ENCODE measurements at places on chromosomes 4 and X.
A peak's percentile ranks its signal among the peaks of the same experiment; 100 is the strongest.

- DNase-seq: no peak
Observed at GRCh38 chrX:78063687-78064086, 40.4 kb upstream of the PGK1 start.

DNA sequence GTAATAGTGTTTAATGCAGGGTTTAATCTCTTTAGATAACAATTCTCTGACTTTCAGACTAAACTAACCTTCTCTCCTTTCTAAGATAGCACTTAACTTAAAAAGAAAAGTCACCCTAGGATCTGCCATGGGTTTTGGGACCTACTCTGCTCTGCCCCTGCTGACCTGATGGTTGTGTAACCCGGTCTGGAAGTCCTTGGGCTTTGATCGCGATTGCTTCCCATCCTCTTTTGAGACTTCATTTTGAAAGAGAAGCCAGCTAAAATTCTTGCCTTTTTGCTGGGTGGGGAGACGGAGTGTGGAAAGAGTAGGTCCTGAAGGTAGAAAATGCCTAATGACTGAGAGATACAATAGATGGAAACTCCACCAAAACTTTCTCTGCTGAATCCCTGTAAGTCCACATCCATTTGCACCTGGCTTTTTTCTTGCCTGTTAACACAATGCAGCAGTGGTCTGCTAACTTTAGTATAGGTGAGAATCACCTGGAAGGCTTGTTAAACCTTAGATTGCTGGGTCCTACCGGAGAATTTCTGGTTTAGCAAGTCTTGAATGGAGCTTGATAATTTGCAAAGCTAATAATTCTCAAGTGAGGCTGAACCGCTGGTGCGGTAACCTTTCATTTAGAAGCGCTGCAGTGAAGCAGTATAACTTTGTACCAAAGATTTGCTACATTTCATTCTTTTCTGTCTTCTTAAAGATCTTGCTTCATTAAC, 45.6 kb upstream of the CCSER1 start:
- DNase-seq: no peak

DNA sequence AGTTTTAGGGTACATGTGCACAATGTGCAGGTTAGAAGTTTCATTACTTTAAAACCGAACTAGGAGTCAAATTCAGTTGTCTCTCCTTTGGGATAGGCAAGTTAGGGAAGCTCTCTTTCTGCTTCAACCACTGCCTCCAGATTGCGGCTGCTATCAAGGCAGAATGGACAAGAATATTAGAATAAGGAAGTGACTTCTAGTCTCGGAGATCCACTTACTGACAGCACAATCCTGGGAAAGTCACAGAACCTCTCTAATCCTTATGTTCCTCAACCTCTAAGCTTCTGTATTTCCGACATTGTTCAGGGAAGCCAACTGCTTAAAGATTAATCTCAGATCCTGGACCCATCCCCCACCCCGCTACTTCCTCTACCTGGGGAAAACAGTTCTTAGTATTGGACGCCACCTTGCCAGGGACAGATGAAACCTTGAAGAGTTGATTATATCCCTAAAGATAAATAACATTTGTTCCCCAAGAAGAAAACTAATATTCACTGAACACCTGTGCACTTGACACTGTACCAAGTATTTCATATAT, 2.1 kb downstream of the NUP62CL start:
- DNase-seq: no peak

DNA sequence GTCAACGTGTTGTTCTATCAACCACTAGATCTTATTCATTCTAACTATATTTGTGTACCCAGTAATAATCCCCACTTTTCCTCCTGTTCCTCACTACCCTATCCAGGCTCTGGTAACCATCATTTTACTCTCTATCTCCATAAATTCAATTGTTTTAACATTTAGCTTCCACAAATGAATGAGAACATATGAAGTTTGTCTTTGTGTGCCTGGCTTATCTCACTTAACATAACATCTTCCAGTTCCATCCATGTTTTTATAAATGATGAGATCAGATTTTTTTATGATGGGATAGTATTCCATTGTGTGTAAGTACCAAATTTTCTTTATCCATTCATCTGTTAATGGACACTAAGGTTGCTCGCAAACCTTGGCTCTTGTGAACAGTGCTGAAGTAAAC, 59.9 kb upstream of the IBSP start:
- no peak for DNase-seq

DNA sequence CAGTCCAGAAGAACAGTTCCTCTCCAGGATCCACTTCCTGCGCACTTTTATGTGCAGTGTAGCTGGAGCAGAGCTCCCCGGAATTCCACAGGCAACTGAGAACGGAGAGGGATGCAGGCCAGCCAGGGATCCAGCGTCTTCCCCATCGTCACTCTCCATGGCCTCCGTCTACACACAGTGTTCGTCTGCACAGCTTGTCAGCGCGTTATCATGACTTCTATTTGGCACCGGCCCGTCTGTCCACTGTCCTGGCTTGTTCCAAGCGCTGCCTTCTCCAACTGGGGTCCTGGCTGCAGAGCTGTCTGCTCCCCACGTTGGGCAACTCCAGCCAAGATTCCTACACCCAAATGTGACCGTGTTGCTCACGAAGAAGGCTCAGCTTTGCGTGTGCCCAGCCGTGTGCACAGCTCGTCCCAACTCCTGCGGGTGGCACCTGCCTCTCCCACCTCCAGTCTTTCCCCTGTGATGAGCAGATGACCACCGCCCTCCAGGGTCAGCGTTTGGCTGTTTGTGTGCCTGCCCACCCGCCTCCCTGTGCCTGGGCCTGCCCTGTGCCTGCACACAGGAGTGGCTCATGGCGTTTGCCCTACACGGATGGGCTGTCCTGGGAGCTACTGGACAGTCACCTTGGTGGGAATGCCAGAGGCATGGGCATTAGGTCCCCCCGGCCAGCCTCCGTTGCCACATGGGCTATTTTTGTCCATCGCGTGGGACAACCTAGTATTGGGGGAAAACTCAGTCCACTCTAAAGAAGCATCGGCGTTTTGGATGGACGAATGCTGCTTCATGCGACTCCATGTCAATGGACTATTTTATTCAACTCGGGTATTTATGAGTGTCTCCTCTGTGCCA, 2.2 kb upstream of the CTBP1 start:
- no peak for DNase-seq

DNA sequence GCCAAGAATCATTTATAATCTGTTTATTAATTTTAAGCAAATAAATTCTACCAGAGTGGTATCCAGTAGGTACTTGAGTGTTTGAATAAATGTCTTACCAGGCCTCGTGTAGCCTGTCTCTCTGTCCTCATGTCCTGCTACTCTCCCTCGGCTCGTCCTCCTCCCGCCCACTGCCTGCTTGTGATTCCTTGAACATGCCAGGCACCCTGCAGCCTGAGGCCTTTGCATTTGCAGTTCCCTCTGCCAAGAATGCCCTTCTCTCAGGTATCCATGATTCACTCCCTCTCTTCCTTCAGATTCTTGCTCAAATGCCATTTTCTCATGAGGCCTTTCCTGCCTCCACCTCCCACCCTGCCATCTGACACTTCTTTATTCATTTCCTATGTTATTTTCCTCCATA, 209.7 kb upstream of the PRPS2 start:
- no peak for DNase-seq

DNA sequence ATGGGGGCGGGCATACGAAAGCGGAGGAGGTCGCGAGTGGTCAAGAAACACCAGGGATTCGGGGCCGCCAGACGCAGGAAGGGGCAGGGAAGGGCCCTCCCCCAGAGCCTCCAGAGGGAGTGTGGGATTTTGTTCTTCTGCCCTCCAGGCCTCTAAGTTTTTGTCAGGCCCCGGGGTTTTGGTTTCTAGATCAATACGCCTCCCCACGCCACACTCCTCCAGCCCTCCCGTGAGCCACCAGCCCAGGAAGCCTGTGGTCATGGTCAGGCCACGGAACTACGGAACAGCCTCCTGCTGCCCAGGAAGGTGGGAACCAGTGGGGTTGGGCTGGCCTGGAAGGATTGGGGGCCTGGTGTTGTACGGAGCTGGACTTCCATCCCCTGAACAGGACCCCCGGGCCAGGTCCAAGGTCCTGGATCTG, 38.4 kb downstream of the CPLX1 start:
- peak; percentile 30 for DNase-seq

GRCh38 chrX:143661286-143661685, 25.4 kb upstream of the SLITRK4 start:
- no peak for DNase-seq

DNA sequence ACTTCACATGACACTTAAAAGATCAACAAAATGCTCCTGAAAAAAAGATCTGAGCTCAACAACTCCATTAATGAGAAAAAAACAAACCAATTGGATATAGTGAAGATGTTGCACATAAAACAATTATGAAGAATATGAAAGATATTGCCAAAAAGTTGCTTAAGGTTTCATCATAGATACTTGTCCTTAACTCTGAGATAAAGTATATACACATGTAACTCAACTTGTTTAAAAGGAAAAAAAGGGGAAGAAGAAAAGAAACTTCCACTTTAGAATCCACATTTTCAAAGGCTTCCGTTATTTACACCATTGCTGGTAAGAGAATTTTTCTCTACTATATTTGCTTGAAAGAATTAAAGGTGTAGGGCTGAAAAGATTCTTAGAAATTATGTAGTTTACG, 2.7 kb downstream of the AFAP1 start:
- no peak for DNase-seq

DNA sequence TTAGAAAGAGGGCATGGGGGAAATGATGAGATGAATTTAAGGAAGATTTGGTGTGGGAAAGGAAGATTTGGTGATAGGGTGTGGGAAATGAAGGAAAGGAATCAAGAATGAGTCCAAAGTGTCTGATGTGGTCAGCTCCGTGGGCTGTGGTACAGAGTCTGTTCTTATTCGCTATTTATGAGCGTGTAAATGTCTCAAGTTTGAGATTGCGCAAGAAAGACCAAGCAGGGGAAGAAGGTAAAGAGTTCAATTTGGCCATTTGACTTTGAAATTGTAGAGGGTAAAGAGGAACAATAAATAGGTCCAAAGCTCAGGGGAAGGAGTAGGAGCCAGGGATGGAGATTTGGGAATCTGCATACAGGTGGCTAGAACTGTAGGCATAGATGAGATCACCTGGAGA, 11.3 kb upstream of the SMS start:
- DNase-seq: no peak

DNA sequence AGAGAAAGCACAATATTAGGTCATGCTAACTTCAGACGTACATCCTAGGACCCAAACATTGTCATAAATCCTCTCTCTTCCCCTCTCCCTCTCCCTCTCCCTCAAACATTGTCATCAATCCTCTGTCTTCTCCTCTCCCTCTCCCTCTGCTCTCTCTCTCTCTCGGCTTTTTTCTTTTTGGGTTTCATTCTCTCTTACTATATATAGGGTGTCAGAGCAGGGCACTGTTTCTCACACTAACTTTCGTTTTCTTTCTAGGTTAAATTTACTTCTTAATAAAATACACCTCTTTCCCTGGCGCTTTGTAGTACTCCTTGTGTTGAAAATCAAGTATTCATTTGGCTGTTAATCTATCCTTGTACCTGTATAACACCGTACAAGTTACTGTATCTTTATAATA, 37.0 kb upstream of the HERC5 start:
- DNase-seq: no peak

GRCh38 chrX:51837921-51838320, 55.5 kb upstream of the MAGED1 start:
- no peak for DNase-seq

- no peak for DNase-seq
Observed at GRCh38 chr4:112518675-112519074, 2.7 kb upstream of the NEUROG2 start.

DNA sequence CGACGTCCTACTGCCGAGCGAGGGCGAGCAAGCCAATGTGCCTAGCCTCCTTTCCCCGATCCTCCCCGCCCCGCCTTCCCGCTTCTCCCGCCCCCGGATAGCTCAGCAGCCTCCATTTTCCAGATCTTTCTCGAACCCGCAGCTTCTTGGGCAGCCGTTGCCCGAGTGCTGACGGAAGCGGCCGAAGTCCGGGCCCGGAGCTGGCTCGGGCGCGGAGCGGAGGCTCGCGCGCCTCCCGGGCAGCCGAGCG, 172 bp upstream of the HSPA4L start:
- DNase-seq: peak; percentile 80

- no peak for DNase-seq
Observed at GRCh38 chrX:23864742-23865326, 42.9 kb downstream of the APOO start.

DNA sequence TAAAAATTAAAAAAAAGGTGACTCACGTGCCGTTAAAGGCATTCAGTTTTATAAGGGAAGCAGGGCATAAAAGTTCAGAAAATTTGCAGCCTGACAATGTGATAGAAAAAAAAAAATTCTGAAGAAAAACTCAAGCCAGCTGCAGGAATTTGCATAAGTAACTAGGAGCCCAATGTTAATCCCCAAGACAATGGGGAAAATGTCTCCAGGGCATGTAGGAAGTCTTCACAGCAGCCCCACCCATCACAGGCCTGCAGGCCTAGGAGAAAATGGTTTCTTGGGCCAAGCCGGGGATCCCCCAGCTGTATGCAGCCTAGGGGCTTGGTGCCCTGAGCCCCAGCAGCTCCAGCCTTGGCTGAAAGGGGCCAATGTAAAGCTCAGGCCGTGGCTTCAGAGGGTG, 31.2 kb downstream of the CHM start:
- no peak for DNase-seq

- DNase-seq: no peak
Observed at GRCh38 chr4:25770847-25771246, 91.9 kb downstream of the SEL1L3 start.

DNA sequence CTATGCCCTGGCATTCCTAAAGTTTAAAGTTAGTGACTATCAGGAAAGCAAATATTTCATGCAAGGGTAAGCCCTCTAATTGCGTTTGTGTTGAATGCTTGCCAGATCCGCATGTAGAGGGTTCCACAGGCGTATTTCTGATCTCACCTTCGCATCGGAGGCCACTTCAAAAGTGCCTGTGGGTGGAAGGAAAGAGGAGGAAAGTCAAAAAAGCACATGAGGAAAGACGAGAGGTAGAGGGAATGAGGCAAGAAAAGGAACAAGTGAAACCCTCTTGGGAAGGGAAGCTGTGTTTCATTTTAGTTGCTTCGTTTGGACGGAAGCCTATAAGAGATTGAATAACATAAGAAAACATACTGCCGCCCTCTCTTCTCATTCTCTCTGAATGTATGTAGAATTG, 628.8 kb downstream of the SPRY1 start:
- no peak for DNase-seq

Measured in activated CD4-positive, alpha-beta T cell treated with anti-CD3 and anti-CD28 coated beads, Interleukin-2, Interleukin-6, amounts not matched to agents 100 ng/mL and 50 ng/mL, durations not matched to agents 16 hours and 8 hours (primary cell).